ENCODE measurements at places on chromosomes 7 and 10.

DNA sequence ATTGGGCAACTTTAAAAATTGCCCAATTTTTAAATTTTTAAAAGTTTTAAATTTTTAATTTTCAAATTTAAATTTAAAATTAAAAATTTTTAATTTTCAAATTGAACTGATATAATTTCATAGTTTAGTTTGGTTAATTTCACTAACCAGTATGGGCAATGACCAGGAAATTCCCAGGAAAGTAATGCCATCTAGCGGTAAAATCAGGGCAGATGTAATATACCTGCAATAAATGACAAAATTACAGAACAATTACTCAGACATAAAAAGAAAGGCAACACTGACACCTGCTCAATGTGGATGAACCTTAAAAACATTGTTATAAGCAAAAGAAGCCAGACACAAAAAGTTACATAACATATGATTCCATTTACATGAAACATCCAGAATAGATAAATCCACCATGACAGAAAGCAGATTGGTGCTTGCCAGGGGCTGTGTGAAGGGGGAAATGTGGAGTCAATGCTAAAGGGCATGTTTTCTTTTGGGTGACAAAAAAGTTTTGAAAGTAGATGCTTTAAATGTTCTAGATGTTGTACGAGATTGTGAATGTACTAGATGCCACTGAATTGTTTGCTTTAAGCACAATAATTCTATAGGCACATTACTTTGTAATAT, 28.6 kb upstream of the SLC16A12 start:
- DNase-seq, result peak; percentile 48

- no peak for DNase-seq
Observed at GRCh38 chr7:43808410-43808809, 49.9 kb downstream of the BLVRA start.

- DNase-seq, result no peak
Observed at GRCh38 chr10:12700557-12700874, 301.0 kb downstream of the CCDC3 start.

GRCh38 chr7:55440040-55440690, 75.0 kb downstream of the LANCL2 start:
- DNase-seq, result no peak

Measured in NCI-H1436 (cell line).